ENCODE measurements at places on chromosomes 11 and 22. TPM values are rescaled to one million over a fixed set of nuclear protein-coding genes. Genes with fewer than 3 reads are reported as not detected.

GRCh38 chr11:13955971-13956421 is 6.5 kb upstream of the SPON1 start:
- DNase-seq = peak; percentile 47

DNA sequence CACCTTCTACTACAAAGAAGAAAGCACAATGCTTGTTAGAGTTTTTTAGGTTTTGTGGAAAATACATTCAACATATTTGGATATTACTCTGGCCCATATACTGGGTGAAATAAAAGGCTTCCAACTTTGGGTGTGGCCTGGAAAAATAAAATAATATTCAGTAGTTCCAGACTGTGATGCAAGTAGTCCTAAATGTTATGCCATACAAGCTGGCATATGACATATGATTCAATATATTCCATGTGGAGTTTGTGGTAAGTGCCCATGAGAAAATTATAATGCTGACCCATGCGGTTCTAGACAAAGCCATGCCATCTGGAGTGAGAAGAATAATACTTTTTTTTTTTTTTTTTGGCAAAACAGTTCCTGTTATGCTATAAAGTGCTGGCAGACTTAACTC is 683.3 kb downstream of the LUZP2 start:
- DNase-seq = no peak

- DNase-seq = no peak
These were observed 21.0 kb downstream of the PARVB start for GRCh38 chr22:44045145-44045544.

DNA sequence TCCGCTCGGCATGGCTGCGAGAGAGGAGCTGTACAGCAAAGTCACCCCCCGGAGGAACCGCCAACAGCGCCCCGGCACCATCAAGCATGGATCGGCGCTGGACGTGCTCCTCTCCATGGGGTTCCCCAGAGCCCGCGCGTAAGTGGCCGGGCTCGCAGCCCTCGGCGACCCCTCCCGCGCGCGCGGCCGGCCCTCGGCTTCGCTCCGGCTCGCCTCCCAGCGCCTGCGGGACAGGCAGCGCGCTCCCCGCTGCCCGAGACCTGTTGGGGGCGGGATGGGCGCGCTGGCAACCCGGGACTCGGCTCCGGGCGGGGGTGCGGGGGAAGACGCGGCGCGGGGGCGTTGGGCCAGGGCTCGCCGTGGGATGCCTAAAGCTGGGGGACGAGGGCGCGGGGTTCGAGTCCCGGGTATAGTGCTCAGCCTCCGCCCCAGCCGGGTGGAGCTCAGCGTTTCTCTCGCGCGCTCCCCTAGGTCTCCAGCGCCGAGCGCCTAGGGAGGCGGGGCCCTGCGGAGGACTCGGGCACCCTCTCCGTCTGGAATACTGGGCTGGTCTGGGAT is 630 bp downstream of the UBASH3B start:
- peak; percentile 62 for DNase-seq

DNA sequence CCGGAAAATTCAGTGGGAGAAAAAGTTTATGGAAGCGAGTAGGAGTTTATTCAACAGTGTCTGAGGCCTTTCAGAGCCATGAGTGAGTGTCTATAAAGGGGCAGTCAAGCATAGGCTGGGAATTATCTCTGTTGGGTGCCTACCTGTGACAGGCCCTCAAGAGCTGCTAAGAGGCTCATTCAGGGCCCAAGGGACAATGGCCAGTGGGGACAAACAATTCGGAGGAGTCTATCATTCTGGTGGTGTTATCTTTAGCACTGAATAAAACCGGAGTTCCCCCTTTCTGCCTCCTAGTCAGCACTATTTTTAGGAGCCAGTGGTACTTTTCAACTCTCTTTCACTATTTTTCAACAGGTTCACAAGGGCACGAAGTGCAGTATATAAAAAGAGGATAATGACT is 89.5 kb upstream of the HTATIP2 start:
- DNase-seq = no peak

DNA sequence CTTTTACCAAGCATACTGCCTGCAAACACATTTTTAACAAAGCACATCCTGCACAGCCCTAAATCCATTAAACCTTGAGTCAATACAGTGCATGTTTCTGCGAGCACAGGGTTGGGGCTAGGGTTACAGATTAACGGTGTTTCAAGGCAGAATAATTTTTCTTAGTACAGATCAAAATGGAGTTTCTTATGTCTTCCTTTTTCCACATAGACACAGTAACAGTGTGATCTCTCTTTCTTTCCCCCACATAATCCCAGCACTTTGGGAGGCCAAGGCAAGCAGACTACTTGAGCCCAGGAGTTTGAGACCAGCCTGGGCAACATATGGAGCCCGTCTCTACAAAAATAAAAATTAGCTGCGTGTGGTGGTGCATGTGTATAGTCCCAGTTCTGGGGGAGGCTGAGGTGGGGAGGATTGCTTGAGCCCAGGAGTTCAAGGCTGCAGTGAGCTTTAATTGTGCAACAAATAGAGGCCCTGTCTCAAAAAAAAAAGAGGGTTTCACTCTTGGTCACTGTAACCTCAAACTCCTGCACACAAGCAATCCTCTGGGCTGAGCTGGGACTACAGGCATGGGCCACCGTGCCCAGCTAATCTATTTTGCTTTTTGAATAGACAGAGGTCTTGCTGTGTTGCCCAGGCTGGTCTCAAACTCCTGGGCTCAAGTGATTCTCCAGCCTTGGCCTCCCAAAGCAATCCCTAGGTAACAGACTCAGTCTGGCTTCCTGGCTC is 19.7 kb upstream of the SLC3A2 start:
- no peak for DNase-seq

DNA sequence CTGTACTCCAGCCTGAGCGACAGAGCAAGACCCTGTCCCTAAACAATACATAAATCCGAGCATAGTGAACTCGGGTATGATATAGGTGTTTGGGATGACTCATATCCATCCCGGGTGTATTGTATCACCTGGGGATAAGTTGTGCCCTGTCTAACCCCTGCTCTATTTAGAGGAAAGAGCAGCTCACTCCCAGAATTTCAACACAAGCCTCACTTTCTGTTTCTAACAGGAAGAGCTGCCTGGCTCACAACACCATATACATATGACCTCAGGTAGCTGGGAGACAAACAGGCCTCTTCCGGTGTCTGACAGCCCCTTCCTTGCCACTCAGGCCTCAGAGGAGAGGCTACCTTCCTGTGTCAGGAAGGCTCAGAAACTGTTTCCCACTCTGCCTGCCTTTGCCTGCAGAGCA is 9.9 kb upstream of the MICALL1 start:
- DNase-seq = no peak

GRCh38 chr11:128299132-128299726 is 288.1 kb downstream of the ETS1 start:
- no peak for DNase-seq

DNA sequence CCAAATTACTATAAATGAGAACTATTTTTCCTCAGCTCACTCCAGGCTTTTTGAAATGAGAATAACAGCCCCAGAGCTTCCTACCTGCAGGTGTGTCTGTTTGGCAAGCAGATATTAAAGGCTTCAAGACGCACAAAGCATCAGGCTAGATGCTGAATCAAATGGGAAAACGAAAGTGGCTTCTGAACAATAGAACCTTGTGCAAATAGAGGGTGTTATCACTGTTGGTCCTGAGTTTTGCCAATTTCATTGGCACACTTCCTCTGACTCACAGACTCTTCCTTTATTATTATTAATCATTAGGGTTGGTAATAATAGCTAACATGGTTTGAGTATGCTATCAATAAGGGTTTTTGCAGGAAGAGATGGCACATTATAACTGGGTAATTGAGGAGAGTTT is 13.4 kb downstream of the SYT13 start:
- no peak for DNase-seq

- no peak for DNase-seq
These were observed 304.0 kb upstream of the ANO3 start for GRCh38 chr11:26027887-26028286.

DNA sequence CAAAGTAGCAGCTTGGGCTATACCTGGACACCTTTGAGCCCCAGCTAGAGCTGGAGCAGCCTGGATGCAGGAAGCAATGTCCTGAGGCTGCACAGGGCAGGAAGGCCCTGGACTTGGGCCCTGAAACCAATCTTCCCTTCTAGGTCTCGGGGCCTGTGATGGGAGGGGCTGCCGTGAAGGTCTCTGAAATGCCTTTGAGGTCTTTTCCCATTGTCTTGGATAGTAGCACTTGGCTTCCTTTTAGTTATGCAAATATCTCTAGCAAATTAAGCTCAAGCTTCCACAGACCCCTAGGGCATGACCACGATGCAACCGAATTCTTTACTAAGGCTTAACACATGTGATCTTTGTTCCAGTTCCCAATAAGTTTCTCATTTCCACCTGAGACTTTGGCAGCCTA is 40.0 kb downstream of the LINC01488 start:
- no peak for DNase-seq

GRCh38 chr11:6530848-6531247 is 33.8 kb downstream of the DNHD1 start:
- no peak for DNase-seq

DNA sequence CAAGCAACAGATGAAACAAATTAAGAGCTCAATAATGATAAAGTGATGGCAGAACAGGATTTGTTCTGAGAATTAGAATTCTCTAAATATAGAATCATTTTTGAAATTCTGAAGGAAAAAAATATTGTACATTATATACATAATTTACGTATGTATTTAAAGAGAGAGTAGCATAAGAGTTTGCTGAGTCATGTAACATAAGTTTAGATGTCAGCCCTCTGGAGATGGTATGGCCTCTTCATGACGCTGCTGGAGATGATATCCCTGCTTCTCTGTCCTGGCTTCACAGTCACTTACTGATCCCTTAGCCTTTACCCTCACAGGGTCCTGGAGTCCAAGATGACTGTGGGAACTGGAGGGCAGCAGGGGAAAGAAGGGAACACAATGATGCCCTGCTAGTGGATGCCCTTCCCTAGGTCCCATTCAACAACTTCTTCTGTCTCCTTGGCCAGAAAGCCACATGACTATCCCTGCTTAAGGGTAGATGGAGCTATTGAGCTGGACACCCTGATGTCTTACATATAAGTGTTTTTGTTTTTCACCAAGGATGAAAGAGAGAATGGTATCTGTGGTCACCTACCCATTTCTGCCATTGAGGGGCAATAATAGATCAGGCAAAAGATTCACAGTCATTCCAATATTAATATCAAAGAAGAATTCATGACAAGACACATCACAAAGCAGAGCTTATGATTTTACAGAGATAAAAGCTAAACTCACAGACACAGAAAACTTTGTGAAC is 753.1 kb downstream of the TBC1D22A start:
- no peak for DNase-seq

- DNase-seq = peak; percentile 37
These were observed 56.9 kb upstream of the CSNK2A3 start for GRCh38 chr11:11409901-11410300.

DNA sequence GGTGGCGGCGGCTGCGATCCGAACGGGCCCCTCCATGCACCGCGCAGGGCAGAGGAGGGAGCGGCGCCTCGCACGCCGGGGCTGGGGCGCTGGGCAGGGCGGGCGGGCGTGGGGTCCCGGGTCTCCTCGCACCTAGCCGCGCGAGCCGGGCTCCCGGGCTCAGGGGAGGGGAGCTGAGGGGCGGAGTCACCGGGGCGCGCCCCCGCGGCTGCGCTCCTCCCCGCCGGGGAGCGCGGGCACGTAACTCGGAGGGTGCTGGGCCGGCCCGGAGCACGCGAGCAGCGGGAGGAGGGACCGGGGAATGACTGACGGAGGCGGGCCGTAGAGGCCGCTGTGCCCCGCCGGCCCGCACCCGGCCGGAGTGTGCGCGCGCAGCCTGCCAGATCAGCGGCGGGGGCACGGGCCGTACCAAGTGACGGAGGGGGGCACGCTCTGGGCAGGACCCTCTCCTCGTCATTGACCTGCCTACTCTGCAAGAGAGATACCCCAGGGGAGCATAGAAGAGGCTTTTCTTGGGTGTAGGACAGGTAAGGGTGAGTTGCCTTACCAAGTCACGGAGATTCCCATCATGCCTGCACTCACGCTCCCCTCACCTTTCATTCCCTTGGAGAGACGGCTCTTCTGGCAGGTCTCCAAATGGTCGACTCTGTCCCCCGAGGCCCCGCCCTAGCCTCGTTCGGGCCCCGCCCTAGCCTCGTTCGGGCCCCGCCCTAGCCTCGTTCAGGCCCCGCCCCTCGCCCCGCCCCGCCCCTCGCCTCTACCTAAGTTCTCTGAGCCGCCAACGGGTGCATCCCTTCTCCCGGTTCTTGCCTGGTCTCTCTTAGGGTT is at the start of gene CDON:
TSS of gene CDON (minus strand) at position 188 of the 828 bp plus-strand sequence. CDS start 39,390 bp downstream, outside the sequence.
- peak; percentile 93 for DNase-seq

DNA sequence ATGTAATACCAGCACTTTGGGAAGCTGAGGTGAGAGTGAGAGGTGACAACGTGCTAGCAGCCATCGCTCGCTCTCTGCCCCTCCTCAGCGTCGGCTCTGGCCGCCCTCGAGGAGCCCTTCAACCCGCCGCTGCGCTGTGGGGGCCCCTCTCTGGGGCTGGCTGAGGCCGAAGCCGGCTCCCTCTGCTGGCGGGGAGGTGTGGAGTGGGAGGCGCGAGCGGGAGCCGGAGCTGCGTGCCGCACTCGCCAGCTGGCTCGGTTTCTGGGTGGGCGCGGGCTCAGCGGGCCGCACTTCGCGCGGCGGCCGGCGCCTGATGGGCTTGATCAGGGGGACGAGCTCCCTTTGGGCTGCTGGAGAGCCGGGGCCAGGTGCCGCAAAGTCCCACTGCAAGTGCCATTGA is 98.9 kb upstream of the UBASH3B start:
- peak; percentile 34 for DNase-seq

- DNase-seq = no peak
These were observed 905.5 kb upstream of the RAG2 start for GRCh38 chr11:37503411-37504059.

DNA sequence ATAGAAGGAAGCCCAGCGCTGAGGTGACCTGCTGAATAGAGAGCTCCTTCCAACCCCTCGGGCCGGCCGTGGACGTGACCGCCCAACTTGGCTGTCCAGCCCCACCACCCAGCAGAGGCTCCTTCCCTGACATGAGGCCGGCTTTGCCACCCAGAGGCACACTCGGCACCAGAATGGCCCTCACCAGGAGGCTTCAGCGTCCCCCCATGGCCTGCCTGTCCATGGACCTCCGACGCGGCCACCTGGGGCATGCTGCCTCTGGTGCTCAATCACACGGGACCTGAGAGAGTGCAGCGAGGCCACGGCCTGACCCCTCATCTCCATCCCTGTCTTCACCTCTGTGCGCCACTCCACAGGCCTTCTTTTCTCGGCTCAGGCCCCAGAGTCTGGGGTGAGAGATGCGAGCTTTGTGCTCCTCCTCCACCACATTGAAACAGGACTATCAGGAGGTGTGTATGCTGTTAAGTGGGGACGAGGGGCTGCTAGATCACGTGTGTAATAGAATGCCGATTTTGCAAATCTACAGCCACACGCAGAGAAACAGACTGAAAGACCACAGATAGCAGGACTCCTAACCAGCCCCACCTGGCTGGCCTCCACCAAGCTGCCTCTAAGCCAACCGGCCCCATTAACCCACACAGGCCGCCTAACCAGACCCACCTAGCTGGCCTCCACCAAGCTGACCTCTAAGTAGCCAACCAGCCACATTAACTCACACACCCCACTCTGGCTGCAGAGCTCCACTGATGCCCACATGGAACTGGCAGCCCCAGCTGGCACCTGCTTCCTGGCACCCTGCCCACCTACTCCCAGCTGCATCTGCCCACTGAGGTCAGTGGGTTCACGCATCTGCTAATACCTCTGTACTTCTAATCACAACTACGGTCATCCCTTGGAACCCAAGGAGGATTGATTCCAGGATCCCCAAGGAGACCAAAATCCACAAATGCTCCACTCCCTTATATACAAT is 20.7 kb downstream of the LINC01488 start:
- DNase-seq = no peak

- DNase-seq = peak; percentile 71
These were observed 4.4 kb downstream of the INS start for GRCh38 chr11:2156416-2157182.

Gene THYN1
- total RNA-seq = 32.5 TPM

Gene SIPA1
- 33.0 TPM for total RNA-seq

Gene GAL3ST1
- 0.39 TPM for total RNA-seq

Gene LRRN4CL
- total RNA-seq = 7.3 TPM

Gene TMEM132A
- 5.1 TPM for total RNA-seq

Gene CCDC81
- 0.65 TPM for total RNA-seq
